Amniotic epithelial cell (primary cell): ENCODE measurements at places on chromosomes 5 and 9.
A peak's percentile ranks its signal among the peaks of the same experiment; 100 is the strongest.

DNA sequence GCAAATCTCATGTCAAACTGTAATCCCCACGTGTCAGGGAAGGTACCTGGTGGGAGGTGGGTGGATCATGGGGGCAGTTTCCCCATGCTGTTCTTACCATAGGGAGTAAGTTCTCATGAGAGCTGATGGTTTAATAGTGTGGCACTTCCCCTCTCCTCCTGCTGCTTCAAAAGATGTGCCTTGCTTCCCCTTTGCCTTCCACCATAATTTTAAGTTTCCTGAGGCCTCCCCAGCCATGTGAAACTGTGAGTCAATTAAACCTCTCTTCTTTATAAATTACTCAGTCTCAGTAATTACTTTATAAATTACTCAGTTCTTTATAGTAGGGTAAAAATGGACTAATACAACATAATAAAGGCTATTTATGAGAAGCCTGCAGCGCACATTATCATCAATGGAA, 7.1 kb upstream of the CNTRL start:
- no peak for DNase-seq

DNA sequence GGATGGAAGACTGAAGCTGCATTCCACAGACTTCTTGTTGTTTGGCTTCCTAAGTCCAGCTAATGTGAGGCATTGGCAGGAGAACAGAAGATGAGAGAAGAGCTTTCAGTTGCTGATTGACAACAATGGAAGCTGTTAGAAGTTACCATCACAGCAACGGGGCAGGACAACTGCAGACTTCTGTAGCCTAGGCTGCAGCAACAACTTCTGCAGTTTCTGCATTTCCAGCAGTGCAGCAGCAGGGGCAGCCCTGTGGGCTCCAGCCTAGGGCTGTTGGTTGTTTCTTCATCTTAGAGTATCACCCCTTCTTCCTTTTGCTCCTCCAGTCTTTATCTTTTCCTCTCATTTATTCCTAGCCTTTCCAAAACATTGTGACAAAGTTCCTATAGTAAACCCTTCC, 528.8 kb upstream of the PTGER4 start:
- no peak for DNase-seq

DNA sequence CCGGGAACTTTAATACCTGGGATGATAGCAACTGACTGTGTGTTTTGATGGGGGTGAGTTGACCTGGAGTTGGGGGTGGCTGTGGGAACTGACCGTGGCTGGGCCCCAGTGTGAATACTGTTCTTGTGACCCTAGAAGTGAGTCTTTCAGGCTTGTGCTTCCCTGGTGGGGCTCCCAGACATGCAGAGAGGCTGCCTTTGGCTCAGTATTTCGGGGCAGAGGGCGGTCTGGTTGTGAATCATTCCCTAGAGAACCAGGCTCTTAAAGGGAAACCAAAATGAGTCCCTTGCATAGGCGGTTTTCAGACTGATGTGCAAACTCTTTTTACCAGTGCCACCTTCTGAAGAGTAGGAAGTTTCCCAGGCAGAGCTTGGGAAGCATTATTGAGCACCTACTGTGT, 132.1 kb downstream of the MACROH2A1 start:
- peak; percentile 58 for DNase-seq

- DNase-seq = peak; percentile 29
These were observed 1.3 kb downstream of the MACIR start for GRCh38 chr5:103259705-103260355.

- no peak for DNase-seq
These were observed 97.2 kb downstream of the TRIM36 start for GRCh38 chr5:115072266-115073064.

GRCh38 chr5:19874811-19875210, 113.2 kb downstream of the CDH18 start:
- DNase-seq = no peak

- DNase-seq = peak; percentile 46
These were observed 87.1 kb downstream of the SLC38A9 start for GRCh38 chr5:55624841-55625588.

DNA sequence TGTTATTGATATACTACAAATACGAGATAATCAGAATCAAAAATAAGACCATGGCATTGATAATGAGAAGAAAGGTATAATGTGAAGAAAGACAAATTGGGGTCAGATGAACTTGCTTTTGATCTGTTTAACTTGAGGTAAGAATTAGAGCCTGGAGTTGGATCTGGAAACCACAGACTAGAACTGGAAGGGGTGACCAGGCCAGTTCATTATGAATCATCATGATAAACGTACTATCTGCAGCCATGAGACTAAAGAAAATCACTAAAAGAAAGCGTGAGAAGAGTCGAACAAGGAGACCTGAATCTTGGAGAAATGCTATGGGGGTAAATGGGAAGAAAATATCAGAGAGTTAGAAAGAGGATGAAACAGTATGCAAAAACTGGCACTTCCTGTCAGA, 967.5 kb downstream of the NR2F1-AS1 start:
- peak; percentile 74 for DNase-seq

- DNase-seq = no peak
These were observed 153.3 kb downstream of the CARTPT start for GRCh38 chr5:71872311-71872864.

- no peak for DNase-seq
These were observed 75.8 kb downstream of the ADAMTSL1 start for GRCh38 chr9:18549772-18550171.

- no peak for DNase-seq
These were observed 214.8 kb upstream of the OTULINL start for GRCh38 chr5:14366763-14367162.

DNA sequence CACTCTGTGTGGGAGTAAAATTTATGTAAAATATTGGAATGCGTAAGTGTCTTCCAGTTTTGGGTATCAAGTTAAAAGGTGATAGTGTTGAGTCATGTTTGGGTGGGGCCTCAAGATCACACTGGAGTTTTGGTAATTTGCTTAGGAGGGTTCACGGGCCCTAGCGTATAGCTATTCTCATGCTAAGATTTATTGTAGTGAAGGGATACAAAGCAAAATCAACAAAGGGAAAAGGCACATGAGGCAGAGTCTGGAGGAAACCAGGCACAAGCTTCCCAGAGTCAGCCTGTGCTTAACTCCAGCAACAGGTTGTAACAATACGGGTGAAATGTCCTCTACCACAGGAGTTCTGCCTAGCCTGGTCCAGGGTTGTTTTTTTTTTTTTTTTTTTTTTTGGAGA, 20.2 kb downstream of the HSPA4 start:
- no peak for DNase-seq

- DNase-seq = no peak
These were observed 30.4 kb downstream of the CSF2 start for GRCh38 chr5:132103969-132104391.

DNA sequence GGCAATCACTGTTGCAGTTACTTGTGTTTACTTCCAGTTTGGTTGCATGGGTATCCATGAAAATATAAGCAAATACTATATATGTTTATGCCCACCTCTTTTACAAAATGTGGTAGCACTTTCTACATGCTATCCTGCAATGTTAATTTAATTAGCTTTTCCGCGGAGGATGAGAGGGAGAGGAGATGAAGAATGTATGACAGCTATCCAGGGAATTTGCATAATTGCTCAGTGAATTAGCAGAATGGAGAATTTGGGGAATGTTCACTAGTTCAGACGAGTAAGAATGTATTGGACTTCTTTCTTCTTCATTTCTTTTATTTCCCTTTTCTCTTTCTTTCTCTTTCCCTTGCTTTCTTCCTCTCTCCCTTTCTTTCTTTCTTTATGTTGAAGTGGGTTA, 140.7 kb upstream of the SLC28A3 start:
- no peak for DNase-seq

GRCh38 chr5:40410231-40410861, 269.4 kb upstream of the PTGER4 start:
- DNase-seq = peak; percentile 98

- no peak for DNase-seq
These were observed 85.8 kb upstream of the ASS1 start for GRCh38 chr9:130358928-130359327.

DNA sequence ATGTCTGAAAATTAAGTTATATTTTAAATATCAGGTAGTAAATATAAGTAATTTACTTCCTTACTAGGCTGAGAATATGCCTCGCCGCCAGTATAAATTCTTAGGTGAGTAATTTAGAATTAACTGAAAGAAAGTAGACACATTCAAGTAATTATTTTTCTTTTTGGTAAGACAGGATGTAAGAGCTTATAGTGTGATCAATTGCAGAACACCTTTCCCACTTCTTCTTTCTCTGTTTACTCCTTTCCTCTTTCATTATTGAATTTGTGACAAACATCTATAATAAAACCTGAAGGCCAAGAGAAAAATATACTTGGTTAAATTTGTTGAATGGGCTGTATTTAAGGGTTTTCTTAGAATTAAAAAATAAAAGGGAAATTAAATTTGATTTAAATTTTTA, 195.1 kb upstream of the CDKN2B start:
- DNase-seq = no peak

DNA sequence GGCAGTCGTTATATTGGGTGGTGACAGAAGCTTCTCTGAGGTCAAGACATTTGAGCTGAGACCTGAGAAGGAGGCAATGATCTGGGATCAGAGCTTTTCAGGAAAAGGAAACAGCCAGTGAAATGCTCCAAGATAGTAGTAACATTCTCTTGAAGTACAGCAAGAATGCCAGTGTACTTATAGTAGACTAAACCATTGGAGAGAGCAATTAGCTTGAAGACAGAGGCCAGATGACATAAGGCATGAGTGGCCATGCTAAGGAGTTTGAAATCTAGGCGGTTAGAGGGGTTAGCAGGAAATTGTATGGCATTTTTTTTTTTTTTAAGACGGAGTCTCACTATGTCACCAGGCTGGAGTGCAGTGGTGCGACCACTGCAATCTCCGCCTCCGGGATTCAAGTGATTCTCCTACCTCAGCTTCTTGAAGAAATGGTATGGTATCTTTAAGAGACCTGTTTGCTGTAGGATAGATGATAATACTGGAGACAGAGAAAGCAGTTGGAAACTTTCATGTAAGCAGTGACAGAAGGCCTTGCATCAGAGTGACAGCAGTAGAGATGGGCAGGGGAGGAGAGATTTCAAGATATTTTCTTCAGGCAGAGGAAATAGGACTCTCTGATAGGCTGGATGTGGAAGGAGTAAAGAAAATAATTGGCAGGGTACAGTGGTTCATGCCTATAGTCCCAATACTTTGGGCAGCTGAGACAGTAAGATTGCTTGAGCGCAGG, 482.2 kb upstream of the PAPPA start:
- DNase-seq = no peak

- DNase-seq = no peak
These were observed 22.8 kb downstream of the EXOC3 start for GRCh38 chr5:465591-466403.

GRCh38 chr9:130868230-130868629, 28.4 kb downstream of the QRFP start:
- DNase-seq = no peak
